ENCODE measurements at places on chromosomes 7 and 10.

DNA sequence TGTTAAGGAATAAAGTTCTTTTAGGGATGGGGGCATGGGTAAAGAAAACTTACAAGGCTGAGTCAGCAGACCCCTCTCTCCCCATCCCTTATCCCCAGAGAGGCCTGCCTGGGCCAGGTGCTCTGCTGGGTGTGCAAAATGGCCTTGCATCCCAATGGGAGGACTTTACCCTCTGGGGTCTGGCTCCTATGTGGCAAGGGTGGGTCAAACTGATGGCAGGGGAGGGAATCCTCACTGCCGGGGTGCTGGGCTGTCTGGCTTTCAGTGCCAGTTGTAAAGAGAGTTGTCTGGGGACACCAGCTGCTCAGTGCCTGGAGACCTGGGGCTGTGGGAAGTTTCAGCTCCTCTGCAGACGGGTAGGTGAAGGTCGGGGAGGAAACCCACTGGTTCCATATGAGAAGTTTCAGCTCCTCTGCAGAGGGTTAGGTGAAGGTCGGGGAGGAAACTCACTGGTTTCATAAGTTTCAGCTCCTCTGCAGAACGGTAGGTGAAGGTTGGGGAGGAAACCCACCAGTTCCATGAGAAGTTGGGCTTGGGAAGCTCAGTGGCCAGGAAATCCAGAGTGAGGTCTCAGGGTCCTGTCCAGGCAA is 127.2 kb upstream of the PODXL start:
- DNase-seq, result no peak

GRCh38 chr10:15720635-15721287 is 1.0 kb upstream of the ITGA8 start:
- DNase-seq, result no peak

DNA sequence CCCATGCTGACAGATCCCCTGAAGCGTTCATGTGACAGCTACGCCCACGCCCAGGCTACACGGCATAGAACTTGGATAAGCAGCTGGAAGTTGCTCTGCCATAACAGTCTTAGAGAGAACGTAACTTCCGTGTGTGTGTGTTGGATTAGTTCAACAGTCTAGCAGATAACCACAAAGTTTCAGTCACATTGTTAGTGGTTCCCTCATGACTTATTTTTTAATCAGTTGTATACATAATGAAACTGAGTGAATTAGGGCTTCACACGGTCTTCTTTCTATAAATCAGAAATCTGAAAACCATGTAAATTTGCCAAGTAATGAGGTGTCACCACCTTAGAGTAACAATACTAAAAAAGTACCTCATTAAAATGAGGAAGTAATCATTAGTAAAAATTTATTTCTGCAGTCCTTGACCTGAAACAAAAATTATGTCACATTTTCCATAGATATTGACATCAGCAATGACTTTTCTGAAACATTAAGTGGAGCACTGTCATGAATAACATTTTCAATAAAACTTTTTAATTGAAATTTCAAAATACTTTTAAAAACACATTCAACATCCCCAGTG is 21.7 kb upstream of the MACC1 start:
- DNase-seq, result no peak

DNA sequence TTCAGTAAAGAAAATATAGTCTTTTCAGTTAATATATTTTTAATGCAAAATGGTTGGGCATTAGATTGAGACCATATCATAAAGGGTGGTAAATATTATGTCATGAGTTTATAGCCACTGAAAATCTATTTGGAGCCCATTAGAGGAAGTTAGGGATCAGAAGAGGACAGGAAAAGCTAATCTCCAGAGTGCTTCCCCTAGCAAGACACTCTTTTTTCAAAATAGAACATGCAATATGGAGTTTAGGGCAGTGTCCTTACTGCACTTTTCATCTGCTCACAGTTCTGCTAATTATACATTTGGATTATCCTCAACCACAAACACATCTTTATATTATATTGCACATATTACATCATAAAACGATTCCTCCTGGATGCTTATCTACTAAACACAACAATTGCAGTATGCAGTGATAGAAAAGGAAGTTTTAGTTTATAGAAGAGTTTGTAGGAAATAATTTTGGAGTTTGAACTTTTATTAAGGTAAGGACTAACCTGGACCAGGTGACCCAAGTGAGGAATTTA is 159.8 kb downstream of the PHF14 start:
- no peak for DNase-seq

GRCh38 chr10:29555746-29556481 is 78.9 kb downstream of the SVIL start:
- peak; percentile 51 for DNase-seq

DNA sequence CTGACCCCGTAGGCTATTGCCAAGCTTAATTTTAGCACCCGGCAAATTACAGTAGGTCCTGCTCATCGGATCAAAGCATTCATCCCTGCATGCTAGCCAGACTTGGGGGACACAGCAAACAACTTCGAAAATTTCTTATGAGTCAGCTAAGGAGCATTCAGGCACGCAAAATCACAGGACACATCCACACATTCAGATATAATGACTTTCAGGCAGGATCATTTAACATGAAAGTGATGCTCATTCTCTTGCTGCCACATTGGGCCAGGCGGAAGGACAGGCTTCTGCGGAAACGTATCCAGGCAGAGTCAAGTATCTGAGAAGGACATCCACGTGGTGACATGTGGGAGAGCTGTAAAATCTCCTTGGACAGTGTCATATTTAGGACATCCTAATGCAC is 474.0 kb upstream of the NRP1 start:
- no peak for DNase-seq

DNA sequence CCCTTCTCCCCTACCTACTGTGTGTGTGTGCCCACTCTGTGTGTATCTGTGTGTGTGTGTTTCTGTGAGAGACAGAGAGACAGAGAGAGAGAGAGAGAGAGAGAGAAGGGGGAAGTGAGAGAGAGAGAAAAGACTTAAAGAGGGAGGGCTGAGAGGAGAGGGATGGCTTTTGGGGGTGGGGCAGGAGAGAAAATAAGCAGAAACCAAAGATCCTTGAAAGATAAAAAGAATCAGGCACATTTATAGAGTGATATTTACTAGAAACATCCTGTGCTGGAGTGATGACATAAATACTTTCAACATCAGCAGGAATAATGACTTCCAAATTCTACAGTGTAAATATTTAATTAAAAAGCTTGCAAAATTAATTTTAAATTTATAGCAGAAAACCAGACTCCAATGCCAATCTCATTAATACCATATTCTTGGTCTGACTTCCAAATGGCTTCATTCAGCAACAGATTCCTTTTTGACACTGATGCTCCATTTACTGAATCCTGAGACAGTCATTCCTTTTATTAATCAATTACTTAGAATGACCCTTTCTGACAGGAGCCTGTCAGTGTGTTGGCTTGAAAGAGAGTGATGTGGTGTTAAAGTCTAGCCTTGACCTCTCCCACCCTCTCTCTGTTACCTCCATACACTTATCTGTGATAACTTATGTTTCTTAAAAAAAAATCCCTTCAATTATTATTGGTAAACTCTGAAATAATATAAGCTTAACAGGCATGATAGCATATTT is 41.7 kb upstream of the WNT2 start:
- DNase-seq, result no peak

GRCh38 chr10:86632951-86633350 is 21.4 kb upstream of the OPN4 start:
- no peak for DNase-seq
